ENCODE measurements at places on chromosomes 3 and 15.

GRCh38 chr3:111152496-111152895 is 80.9 kb downstream of the NECTIN3 start:
- DNase-seq, result no peak

GRCh38 chr3:159366476-159366875 is 564.6 kb downstream of the MFSD1 start:
- DNase-seq, result no peak

- peak; percentile 48 for DNase-seq
Observed at GRCh38 chr3:8970971-8971589, 7.8 kb upstream of the RAD18 start.

DNA sequence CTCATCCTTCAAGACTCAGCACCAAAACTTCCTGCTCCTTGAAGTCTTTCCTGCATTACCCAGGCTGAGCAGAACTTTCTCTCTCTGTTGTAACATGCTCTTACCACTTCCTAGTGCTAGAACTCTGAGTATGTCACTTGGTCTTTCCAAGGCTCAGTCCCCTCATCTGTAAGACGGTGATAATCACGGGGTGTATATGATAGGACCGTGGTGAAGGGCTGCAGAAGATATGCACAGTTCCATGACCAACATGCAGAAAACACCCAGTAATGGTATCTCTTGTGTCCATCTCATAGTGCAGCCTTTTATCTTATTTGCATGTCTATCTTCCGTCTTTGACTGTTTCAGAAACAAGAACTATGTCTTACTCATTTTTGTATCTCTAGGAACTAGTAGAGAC is 154.5 kb downstream of the ZNF621 start:
- DNase-seq, result no peak

DNA sequence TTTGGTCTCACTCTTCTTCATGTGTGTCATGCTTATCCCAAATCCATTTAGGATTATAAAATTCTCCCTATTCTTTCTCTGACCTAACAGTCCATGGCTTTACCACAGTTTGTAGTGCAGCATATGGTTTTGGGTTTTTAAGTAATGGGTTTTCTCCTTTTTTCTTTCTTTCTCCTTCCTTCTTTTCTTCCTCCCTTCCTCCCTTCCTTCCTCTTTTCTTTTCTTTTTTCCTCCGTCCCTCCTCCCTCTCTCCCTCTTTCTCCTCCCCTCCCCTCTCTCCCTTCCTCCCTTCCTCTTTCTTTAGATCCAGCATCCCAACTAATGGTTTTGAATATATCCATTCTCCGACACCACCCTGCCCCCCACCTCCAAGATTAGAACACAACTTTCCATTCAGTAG is 118.9 kb downstream of the RBPMS2 start:
- DNase-seq, result no peak

DNA sequence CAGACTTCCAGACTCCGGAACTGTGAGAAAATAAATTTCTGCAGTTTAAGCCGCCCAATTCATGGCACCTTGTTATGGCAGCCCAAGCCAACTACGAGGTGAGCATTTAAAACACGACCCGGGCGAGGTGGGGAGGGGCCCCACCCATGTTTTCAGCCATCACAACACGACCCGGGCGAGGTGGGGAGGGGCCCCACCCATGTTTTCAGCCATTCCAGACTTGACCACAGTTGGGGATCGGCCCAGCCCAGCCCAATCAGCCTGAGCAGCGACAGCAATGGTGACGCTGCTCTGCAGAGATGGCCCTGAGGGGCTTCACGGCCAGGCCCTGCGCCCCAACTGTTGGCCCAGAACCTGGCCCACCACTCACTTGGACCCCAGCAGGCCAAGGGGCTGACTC is 93.1 kb downstream of the ATP10A start:
- DNase-seq, result no peak

- no peak for DNase-seq
Observed at GRCh38 chr15:47502041-47502440, 215.3 kb upstream of the SEMA6D start.

- no peak for DNase-seq
Observed at GRCh38 chr3:172065967-172066762, 26.8 kb downstream of the FNDC3B start.

- DNase-seq, result no peak
Observed at GRCh38 chr3:32419742-32420125, 28.1 kb downstream of the CMTM7 start.

GRCh38 chr15:101239724-101240136 is 12.1 kb downstream of the CHSY1 start:
- DNase-seq, result no peak

GRCh38 chr3:138774529-138775253 is 60.0 kb downstream of the PIK3CB start:
- DNase-seq, result no peak

DNA sequence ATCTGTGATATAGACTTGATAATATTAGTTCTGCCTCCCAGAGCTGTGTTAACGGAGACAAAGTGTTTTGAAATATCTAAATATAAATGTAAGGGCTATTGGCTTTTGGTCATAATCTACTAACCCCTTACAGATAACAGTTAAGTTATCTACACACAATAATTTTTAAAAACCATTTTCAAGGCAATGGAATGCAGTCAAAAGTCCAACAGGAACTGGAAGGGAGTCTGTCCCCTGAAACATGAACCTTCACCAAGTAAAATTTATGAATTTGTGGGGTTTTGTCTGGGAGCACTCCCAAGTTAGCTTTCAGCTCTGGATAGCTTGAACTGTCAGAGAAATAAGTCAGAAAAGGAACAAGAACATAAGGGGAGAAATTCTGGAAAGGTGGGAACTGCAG is 312.3 kb upstream of the ICE2 start:
- no peak for DNase-seq

GRCh38 chr15:68849497-68849896 is 28.8 kb upstream of the ANP32A start:
- no peak for DNase-seq

GRCh38 chr15:65285291-65286068 is 1.2 kb downstream of the PARP16 start:
- DNase-seq, result no peak

GRCh38 chr3:114299421-114299820 is 5.6 kb downstream of the TIGIT start:
- no peak for DNase-seq

DNA sequence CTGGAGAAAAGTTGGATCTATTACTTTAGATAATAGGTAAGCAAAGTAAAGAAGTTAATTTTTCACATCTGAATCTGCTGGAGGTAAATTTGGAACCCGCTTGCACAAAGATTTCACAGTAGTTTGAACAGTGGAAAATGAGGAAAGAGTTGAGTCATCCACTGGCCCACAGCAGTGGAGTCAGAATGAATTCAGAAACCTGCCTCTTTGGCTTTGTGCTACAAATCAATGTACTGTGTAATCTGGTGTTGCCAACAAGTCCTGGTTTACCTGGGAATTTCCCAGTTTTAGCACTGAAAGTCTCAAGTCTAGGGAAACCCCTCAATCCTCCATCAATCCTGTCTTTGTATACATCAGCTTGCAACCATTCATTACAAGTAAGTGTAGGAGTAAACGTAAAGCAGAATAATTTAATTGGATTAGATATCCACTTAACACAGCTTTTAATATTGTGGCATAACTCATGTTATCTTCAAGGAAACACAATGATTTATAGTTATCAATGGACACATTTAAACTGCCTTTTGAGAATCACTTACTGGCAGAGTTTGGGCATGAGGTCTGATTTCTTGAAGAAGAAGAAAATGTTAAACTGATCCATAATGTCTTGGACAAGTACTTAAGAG is 100.6 kb downstream of the DCLK3 start:
- DNase-seq, result no peak

- no peak for DNase-seq
Observed at GRCh38 chr3:148433665-148434064, 264.0 kb upstream of the AGTR1 start.

- DNase-seq, result no peak
Observed at GRCh38 chr3:133301731-133302130, 98.1 kb upstream of the BFSP2 start.

DNA sequence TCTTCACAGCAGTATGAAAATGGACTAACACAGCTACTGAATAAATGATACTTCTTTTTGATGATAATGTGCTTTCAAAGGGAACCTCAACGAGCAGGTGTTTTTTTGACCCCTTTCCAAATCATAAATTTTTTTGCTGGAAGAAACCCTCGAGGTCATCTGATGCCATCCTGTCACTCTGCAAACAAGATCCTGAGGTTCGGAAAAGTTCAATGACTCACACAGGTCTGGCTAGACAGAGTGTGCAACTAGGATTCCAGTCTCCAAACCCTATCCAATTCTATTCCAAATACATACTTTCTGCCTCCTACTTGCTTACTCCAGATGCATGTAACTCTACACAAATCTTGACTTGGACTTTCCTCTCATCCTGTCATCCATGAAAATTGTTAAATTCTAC is 124.7 kb downstream of the NEDD4 start:
- no peak for DNase-seq

DNA sequence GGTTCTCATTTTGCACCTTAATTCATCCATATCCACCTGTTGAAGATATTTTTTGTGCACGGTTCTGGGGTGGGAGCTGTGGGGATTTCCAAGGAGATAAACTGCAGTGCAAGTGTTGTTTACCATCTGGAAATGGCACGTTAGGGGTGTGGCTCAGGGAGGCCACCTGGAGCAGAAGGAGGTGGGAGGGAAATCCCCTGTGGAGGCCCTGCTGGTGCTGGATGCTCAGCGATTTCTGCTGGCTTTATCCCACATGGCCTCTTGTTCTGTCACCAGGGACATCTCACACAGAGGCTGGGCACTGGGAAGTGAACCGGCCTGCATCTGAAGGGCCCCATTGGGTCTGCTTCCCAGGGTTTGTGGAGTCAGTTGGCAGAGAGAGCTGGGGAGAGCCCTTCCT is 24.3 kb downstream of the TRPM1 start:
- DNase-seq, result no peak

All from stimulated activated CD8-positive, alpha-beta memory T cell treated with anti-CD3 and anti-CD28 coated beads, Interleukin-2, amount 100 ng/mL, for 1 hour (primary cell).